ENCODE measurements at places on chromosomes 3 and 15. TPM values are rescaled to one million over a fixed set of nuclear protein-coding genes. Genes with fewer than 3 reads are reported as not detected.

The DISP2 gene
- total RNA-seq: under 0.01 TPM

The DUOX1 gene
- total RNA-seq: 1.6 TPM

The STRIT1 gene
- 0.32 TPM for total RNA-seq

The KCNAB1 gene
- total RNA-seq: 3.9 TPM

The FGF12 gene
- 0.66 TPM for total RNA-seq

The GABRR3 gene
- not detected for total RNA-seq

All from breast epithelium (tissue), 4 donors.